ENCODE measurements at places on chromosomes 7 and 10.

- DNase-seq = no peak
These were observed 6.6 kb upstream of the ABCC2 start for GRCh38 chr10:99775850-99776249.

DNA sequence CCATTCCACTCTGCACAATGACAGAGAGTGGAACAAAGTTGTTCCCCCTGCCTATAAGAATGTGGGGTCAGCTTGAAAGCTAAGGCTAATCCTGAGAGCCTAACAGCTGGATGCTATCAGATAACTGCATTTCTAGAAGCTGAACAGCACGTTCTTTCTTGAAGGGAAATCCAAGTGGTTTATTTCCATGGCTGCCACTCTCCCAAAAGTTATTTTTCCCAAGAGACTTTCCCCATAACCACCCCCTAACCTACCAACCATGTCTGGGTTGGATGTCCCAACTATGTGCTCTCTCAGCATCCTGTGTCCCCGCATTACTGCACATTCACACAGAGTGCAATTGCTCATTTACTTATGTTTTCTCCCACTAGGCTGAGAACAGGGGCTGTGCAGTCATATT, 140.7 kb upstream of the ANKRD1 start:
- DNase-seq = no peak

DNA sequence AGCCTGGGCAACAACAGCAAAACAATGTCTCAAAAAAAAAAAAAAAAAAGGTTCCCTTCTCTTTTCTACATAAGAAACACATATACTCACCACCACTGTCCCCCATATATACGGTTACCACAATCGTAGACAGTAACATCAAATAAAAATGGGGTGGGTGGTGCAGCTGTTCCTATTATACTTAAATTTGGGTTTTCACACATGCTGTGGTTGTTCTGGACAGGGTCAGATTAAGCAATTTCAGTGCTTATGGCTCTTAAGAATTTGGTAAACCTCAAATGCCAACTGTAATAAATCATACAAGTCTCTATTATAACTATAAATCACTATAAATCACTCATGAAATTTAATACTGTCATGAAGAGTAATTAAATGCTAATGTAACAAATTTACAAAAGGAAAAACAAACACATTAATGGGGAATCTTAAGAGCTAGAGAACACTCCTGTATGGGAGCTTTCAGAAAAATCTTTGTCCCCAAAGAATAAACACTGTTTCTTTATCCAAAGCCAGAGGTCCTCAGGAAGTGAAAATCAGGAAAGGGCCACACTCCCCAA, 143.6 kb downstream of the GLI3 start:
- no peak for DNase-seq

GRCh38 chr7:96235281-96235680, 86.6 kb downstream of the SLC25A13 start:
- no peak for DNase-seq

GRCh38 chr10:116382290-116382689, 45.4 kb upstream of the PNLIPRP3 start:
- DNase-seq = no peak
